ENCODE measurements at places on chromosomes 12 and 14.

DNA sequence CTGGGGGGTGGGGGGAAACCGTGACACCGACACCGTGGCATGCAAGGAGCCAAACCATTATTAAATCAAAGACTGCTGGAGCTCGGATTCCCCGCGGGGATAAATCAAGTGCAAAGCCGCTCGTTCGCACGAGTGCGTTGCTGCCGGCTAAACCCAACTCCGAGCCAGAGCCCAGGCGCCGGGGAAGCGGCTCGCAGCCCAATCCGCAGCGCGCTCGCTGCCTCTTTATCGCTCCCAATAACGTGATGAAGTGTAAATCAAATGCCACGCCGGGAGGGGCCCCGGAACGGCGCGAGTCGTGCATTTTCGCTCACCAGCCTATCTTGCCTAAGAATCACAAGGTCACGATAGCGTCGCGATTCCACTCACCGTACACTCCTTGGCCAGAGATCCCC lies 1.3 kb downstream of the MDGA2 start:
- no peak for DNase-seq

GRCh38 chr14:99792210-99792535 lies 1.0 kb upstream of the EML1 start:
- no peak for DNase-seq

GRCh38 chr14:55448141-55448614 lies 7.8 kb upstream of the TBPL2 start:
- DNase-seq, result no peak

GRCh38 chr12:125310461-125310860 lies 245.2 kb downstream of the AACS start:
- no peak for DNase-seq

GRCh38 chr14:69571449-69572029 lies 3.1 kb downstream of the CCDC177 start:
- DNase-seq, result no peak

GRCh38 chr12:25629341-25629740 lies 76.3 kb upstream of the LMNTD1 start:
- no peak for DNase-seq

GRCh38 chr14:56995010-56995409 lies 184.7 kb upstream of the OTX2 start:
- DNase-seq, result no peak

DNA sequence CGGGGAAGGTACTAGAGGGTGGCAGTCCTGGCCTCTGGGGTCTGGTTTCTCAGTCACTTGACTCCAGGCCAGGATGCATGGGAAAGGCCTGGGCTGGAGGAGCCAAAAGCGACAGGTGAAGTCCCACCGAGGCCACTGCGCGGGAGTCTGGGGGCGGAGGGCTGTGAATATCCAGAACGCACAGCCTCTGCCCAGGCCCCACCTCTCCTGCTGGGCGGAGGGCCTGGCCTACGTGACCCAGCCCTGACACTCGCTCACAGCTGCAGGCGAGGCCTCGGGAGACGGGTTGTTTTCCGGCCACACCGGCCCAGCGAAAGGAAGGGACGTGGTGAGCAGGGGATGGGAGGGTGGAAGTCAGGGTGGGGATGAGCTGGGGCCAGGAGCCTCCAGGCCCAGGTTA lies 91.2 kb downstream of the RFLNA start:
- DNase-seq, result no peak

- DNase-seq, result no peak
Measured at GRCh38 chr14:78967111-78967809, 797.1 kb downstream of the NRXN3 start.

GRCh38 chr14:77198561-77198960 lies 17.0 kb downstream of the TMEM63C start:
- DNase-seq, result no peak

GRCh38 chr12:26939192-26939832 lies 1.0 kb downstream of the FGFR1OP2 start:
- DNase-seq, result no peak

DNA sequence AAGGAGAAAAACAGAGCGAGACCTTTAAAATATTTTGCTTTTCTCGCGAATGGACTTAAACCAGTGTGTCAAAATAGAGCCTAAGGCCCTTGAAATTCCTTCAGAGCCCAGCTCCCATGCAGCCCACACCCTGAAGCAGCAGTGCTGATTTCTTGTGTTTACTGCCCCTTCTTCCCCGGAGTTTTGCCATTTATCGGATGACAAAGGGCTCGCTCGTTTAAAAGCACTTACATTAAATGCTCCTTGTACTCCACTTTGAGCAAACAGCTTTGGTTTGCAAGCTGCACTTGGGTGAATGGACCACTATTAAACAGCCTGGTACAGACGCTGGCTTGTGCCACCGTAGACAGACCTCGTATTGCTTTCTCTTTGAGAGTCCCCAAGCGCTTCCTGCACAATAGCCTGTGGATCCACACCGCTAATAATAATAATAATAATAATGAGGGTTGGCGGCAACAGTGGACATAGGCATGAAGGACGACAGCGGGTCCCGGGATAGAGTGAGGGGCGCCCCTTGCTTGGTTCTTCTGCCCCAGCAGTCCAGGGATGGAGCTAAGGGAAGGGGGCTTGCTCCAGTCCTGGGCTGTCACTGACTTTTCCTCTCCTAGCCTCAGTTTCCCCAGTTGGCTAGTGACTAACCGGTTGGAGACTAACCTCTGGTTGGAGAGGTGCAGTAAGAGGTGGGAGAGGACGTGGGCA lies 6.6 kb downstream of the DLK1 start:
- no peak for DNase-seq

GRCh38 chr12:120504587-120504986 lies 8.7 kb downstream of the DYNLL1 start:
- DNase-seq, result no peak

DNA sequence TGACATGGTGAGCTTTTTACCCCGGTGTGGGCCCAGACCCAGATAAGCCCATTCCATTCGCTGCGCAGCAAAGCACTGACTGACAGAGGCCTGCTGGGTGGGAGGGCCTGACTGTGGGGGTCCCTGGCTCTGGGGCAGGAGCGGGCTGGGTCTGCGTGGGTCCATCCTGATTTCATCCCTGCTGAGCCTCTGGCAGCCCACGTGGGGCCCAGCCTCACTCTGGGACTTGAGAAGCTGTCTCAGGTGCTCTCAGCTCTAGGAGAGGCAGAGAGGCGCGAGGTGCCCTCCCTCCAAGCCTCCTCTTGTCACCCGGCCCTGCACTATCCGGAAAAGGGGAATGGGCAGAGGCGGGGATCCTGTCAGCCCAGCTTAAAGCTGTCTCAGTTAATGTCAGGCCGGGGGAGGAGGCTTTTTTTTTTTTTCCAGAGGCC lies 927 bp downstream of the ABCB9 start:
- no peak for DNase-seq

- DNase-seq, result no peak
Measured at GRCh38 chr14:39218171-39218769, 15.4 kb upstream of the MIA2 start.

- DNase-seq, result no peak
Measured at GRCh38 chr12:96398424-96399119, 1.7 kb downstream of the CDK17 start.

GRCh38 chr14:79695307-79695706 lies 516.0 kb downstream of the DIO2 start:
- DNase-seq, result no peak

DNA sequence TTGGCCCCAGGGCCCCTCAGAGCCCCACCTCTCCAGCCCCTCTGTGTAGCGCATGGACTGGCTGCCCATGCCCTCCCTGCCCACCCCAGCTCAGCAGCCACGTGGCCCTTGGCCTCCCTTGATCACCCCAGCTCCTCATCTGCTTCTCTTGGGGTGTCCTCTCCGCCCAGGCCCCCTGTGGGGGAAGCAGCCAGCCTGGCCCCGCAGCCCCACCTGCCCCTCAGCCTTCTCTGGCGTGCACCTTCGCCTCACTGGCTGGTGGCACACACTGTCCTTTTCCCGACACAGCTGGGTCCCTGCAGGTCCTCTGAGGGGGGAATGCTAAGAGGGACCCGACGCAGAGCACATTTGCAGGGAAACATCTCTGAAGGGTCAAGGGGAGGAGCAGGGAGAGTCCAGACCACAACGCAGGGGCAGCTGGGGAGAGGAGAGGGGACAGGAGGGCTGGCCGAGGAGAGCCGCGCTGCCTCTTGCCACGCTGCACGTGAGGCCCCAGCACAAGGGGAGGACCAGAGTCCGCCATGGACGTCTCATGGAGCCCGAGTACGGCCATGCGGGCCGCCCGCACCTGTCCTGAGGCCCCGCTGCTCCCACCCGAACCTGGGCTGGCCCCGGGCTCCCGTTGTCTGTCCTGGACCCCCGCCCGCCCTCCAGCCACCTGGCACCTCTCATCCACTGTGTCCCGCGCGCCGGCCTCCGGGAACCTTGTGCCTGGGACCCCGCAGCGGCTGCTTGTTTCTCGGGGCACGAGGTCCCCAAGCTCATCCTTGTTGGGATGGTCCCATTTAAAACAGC lies 36.1 kb downstream of the PACS2 start:
- no peak for DNase-seq

DNA sequence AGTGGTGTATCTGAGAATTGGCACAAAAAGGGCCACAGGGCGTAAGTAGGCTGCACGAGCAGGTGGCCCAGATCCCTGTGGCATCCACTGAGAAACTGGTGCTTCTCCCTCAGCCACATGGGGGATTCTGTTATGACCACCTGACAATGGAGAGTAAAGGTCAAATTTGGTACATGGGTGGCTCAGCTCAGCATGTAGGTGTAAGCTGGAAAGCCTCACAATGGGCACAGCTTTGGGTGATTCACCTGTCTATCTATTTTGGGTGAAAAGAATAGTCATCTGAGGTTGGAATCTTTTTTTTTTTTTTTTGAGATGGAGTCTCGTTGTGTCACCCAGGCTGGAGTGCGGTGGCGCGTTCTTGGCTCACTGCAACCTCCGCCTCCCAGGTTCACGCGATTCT lies 163.4 kb upstream of the TMEM260 start:
- no peak for DNase-seq

DNA sequence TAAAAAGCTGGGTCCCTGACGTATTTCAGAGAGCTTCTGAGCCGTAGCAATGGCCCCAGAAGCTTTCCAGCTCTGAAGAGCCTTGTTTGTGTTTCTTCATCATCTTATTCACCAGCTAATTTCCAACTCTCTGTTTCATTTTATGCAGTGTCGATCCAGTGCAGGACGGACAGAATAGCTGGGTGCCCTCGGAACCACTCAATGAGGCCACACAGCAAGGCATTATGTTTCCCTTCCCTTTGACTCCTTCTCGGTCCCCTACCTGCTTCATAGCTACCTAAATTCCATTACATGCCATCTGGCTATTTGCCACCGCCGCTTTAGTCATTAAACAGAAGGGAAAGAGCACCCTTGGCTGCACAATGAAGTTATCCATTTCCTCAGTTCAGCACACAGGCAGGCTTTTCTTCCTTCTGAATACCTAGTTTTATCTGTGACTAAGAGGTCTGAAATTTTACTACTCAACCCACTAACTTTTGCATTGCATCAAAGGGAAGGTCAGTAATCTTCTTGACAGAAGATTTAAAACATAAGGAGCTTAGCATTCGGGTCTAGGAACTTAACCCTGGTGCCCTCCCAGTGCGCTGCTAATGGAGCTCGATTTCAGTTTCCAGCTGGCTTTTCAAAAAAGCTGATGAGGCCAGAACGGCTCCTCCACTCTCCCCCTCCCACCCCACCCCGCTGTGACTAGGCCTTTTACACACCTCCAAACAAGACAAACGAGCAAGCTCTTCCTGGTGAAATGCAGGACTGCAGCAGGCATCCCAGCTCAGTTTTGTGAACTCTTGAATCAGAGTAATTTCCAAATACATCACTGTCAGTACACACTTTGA lies 176.8 kb downstream of the GXYLT1 start:
- DNase-seq, result no peak

- DNase-seq, result no peak
Measured at GRCh38 chr12:129393357-129393937, 510.4 kb downstream of the TMEM132D start.

- no peak for DNase-seq
Measured at GRCh38 chr12:79452906-79453305, 237.9 kb downstream of the PAWR start.

DNA sequence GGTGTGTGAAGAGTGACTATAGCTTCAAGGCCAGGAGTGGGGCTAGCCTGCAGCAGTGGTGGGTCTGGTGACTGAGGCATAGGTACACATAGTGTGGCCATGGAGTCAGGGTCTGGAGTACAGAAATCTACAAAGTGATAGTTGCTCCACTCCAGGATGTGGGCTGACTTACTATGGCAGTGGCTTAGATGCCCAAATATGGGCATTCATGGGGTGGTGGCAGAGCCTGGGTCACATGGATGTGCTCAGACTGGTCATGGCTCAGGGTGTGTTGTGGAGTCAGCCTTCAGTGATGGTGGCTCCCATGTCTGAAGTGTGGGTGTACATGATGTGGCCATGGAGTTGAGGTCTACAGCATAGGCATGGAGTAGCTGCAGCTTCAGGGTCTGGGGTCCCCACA lies 27.3 kb downstream of the CLEC6A start:
- DNase-seq, result no peak

- DNase-seq, result no peak
Measured at GRCh38 chr14:93316716-93317115, 16.1 kb downstream of the BTBD7 start.

DNA sequence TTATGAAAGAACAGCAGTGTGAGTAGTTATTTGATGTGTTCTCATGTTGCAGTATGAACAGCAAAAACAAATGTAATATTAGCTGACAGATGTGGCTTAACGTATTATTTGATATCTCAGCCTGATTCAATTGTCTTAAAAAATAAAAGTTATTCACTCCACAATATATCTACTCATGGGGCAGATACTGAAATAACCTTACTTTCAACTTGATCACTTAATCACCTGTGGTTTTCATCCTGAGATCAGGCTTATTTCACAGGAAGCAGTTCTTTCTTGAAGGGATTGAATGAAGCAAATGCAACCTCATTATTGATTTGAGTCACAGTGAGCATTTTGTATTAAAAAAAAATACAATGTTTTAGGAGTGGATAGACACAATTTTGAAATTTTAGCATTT lies 90.3 kb downstream of the AKAP6 start:
- DNase-seq, result no peak

DNA sequence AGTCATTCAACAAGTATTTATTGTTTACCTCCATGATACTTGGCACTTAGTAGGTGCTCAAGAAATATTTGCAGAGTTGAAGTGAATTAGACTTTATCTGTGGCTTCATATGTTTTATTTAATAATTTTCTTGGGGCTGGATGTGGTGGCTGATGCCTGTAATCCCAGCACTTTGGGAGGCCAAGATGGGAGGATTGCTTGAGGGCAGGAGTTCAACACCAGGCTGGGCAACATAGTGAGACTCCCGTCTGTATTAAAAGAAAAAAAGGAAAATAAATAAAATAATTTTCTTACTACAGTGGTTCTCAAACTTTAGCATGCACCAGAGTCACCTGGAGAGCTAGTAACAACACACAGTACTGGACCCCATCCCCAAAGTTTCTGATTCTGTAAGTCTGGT lies 905 bp downstream of the ADCK1 start:
- DNase-seq, result no peak

- no peak for DNase-seq
Measured at GRCh38 chr12:50016501-50017475, 8.5 kb downstream of the RACGAP1 start.

DNA sequence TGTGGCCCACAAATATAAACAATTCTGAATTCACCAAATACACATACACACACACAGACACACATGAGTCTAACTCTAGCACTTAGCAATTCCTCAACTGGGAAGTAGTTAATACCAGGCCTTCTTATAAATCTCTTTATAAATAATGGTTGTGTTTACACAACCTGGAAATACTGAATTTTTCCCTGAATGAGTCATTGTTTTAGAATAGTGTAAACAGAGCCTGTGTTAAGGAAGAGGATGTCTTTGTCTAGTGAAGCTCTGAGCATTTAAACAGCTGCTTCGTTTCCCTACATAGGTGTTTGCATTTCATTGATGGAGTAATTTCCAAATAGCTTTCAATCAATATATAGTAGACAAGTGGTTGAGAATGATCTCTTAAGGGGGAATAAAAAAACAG lies 218.8 kb downstream of the BTG1 start:
- no peak for DNase-seq
